ENCODE measurements at places on chromosomes 7 and 10.

GRCh38 chr10:15027741-15028140, 16.0 kb upstream of the OLAH start:
- no peak for DNase-seq

DNA sequence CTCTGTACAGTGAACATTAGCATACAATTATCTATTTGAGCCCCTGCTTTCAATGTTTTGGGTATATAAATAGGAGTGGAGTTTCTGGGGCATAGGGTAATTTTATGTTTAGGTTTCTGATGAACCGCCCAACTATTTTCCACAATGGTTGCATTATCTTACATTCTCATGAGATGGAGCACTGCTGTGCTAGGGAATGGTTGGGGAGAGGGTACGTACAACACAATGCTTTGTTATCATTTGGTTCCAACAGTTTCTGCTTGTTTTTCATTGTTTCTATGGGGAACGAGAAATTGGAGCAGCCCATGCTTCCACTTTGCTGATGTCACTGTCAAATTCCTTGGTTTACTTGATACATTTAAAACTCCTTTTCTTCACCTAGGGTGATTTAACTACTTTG, 1115.3 kb downstream of the REEP3 start:
- DNase-seq, result no peak

GRCh38 chr10:4242561-4243035, 457.6 kb upstream of the KLF6 start:
- DNase-seq, result no peak

- DNase-seq, result no peak
These were observed 2.3 kb downstream of the CDK13 start for GRCh38 chr7:39952374-39952773.

DNA sequence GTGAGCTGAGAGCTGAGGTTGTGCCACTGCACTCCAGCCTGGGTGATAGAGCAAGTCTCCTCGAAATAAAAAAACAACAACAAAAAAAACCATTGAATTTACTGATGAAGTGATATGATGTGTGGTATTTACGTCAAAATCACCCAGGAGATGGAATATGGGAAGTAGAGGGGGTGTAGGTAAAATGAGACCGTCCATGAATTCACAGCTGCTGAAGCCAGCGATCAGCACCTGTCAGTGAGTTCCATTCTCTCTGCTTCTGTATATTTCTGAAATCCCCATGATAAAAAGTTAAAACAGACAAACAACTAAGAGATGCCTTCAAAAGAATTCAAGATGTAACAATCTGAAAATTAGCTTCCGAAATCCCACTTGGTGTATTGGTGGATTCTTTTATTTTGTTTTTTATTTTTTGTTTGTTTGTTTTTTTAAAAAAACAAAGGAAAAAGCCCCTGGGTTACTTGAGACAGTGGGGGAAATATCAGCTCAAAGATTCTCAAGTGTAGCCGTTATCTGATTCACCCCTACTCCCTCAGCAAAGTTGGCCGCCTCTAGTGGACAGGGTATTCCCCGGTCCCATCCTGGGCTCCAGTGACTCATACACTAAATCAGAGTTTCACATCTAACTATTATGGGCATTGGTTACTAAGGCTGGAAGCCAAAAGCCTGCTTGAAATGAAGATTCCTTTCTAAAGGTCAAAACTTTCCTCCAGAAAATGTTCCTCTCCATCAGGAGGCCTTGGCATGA, 76.4 kb downstream of the MAP3K8 start:
- DNase-seq, result no peak

- no peak for DNase-seq
These were observed 21.0 kb downstream of the TRIL start for GRCh38 chr7:28937103-28937502.

GRCh38 chr7:22395222-22395621, 38.3 kb upstream of the RAPGEF5 start:
- DNase-seq, result no peak

DNA sequence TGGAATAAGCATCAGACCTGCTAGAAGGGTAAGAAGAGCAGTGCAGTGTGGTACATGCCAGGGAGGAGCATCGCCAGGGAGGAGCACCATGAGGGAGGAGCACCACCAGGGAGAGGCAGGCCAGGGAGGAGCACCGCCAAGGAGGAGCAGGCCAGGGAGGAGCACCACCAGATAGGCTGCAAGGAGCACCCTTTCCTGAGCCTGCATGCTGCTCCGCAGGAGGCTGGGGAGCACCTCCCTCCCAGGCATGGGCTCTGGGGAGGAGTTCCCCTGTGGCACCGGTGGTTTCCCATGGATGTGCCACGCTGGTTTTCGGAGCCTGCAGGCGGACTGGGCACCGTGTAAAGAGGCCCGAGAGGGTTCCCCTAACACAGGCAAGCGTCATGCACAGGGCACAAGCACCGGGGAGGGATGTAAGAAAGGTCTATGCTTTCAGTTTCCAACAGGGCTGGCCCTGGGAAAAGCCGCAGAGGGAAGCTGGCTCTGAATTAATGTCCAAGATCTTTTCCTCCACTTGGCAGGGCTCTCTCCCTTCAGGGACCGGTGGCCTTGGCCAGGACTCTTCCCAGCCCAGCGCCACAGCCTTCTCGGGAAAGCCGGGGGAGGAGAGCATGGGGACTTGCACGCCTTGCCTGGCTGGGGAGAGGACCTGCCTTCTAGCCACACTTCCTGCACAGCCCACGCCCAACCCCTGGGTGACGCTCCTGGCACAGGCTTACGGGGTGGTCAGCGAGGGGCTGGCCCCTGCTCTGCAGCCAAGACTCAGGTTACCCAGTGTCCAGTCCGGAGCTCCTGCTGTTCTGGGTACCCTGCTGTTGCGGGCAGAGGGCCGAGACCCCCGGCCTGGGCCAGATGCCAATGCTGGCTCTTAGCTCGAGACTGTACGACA, 11.5 kb upstream of the GPER1 start:
- DNase-seq, result no peak

GRCh38 chr10:5895804-5896203, 5.8 kb downstream of the FBH1 start:
- no peak for DNase-seq

DNA sequence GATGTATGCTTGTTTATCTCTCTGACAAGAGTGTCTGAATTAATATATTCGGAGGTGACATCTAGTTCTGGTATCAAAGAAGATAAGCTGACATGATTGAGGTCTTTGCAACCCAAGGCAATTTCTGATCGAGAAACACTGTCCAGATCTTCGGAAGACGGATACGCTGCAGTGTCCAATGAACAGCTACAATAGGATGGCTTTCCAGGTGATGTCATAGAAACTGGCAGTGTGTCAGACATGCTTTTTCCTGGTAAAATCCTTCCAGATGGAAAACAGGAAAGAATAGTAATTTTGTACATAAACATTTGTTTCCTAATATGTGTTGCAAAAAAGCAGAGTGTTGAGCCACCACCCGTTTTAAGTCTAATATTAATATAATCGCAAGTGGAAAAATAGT, 33.4 kb downstream of the VWDE start:
- DNase-seq, result peak; percentile 78

DNA sequence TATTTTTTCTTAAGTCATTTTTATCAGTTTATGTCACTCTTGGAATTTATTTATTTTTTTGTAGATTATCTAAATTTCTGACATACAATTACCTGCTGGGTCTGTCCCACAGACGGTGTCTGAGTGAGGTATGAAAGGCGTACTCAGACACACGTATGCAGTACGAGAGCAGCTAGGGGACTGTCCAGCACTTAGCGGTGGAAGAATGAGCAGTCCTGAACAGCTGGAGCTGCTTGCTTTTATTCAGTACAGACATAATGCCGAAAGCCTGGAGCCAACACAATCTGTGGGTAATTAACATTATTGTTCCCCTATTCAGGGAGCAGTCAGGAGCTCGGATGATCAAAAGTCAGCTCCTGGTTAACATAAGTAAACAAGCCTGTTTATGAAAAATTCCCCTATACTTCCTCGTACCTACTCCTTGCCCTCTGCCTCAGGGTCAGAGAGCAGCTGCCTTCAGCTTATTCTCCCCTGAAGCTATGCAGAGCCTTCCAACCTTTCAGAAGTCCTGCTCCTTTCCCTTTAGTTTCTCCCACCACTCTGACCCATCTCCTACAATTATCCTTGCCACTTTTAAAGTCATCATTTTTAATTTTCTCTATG, 488.0 kb upstream of the POM121L12 start:
- DNase-seq, result no peak
